ENCODE measurements at places on chromosomes 7 and 10.

GRCh38 chr10:77075926-77076325, 561.7 kb downstream of the KCNMA1 start:
- no peaks in the 10 kb centered on the region for H3K36me3 ChIP-seq
- H3K4me3 ChIP-seq = no peak overlapping the region
- no peaks in the 10 kb centered on the region for H3K27me3 ChIP-seq
- no peak for DNase-seq

GRCh38 chr10:35523670-35524225, 81.4 kb upstream of the GJD4 start:
- no peak overlapping the region for H3K27ac ChIP-seq
- peaks cover 2% of the 10 kb centered on the region for H3K4me1 ChIP-seq
- DNase-seq = no peak

- H3K36me3 ChIP-seq = peaks cover 85% of the 10 kb centered on the region
- no peaks in the 10 kb centered on the region for H3K27me3 ChIP-seq
- no peak overlapping the region for H3K4me3 ChIP-seq
- peak overlapping the region; percentile 72 for H3K27ac ChIP-seq
- peaks cover 72% of the 10 kb centered on the region for H3K4me1 ChIP-seq
Observed at GRCh38 chr10:69359594-69359993, 57.1 kb downstream of the TACR2 start.

DNA sequence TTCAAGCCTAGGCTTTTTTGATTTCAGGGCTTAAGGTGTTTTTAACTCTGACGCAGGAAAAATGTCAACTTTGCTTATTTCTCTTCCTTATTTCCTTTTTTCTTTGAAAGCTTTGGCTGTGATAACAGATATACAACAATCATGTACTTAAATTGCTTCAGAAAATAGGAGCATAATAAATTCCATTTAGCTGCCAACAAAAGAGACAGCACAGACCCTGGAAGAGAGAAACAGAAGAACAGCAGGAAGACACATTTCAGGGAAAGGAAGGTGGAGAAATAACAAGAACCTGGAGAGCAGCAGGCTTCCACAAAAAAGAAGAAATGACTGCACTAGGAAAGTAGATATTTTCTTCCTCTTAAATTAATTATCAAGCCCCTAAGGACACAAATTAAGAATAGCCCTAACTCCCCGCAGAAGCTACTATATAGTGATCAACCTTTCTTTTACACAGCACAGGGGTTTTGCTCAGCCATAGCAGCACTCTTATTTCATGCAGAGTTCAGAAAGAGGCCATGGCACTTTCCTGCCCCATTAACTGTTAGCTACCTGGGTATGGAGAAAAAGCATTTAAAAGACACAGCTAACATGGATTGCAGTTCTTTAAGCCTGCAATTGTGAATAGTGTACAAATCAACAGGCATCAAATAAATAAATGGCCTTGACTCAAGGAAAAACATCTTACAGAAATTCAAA, 61.5 kb downstream of the IQUB start:
- H3K27me3 ChIP-seq = peaks cover 17% of the 10 kb centered on the region
- H3K36me3 ChIP-seq = no peaks in the 10 kb centered on the region
- H3K4me1 ChIP-seq = no peaks in the 10 kb centered on the region
- no peak for DNase-seq
- no peak overlapping the region for H3K4me3 ChIP-seq

GRCh38 chr10:114363745-114364454, 40.4 kb downstream of the AFAP1L2 start:
- no peak for DNase-seq
- no peaks in the 10 kb centered on the region for H3K4me1 ChIP-seq
- no peak overlapping the region for H3K4me3 ChIP-seq
- H3K27me3 ChIP-seq = peaks cover 5% of the 10 kb centered on the region
- no peak overlapping the region for H3K27ac ChIP-seq

DNA sequence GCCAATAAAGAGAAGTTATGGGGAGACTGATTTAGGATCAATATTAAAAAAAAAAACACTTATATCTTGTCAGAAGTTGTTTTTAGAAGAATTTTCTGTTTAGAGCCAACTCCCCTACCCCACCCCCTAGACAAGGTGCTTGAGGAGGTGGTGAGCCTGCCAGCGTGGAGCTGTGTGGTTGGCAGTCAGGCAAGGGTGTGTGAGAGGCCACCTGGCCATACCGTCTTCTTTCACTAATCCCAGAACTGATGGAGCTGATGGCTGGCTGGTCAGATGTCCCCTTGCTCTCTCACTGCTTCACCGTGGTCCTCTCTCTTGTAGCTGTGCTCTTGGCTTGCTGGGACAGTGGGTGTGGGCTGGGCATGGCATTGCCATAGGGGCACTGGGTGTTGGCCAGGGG, 34.3 kb downstream of the NACAD start:
- peak overlapping the region; percentile 86 for H3K27ac ChIP-seq
- DNase-seq = peak; percentile 22
- peaks cover 71% of the 10 kb centered on the region for H3K36me3 ChIP-seq
- peaks cover 70% of the 10 kb centered on the region for H3K4me1 ChIP-seq

DNA sequence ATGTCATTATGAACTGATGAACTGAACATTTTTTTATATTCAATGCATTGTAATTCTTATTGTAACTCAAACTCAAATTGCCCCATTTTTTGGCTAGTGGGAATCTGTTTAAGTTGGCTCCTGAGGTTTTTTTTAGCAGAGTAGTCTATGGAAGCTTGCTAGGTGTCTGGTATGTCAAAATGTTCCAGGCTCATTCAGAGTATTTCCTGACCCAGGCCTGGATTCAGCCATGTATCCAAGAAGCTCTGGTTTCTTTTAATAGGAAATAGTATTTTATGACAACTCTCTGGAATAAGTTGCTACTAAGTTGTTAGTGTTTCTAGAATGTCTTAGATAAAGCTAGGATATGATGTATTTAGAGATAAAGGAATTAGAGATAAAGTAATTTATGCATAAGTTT, 288.0 kb downstream of the ARL4A start:
- no peak for DNase-seq
- H3K27ac ChIP-seq = no peak overlapping the region
- H3K4me3 ChIP-seq = no peak overlapping the region
- H3K27me3 ChIP-seq = peaks cover 11% of the 10 kb centered on the region
- no peaks in the 10 kb centered on the region for H3K36me3 ChIP-seq
- H3K4me1 ChIP-seq = no peaks in the 10 kb centered on the region

GRCh38 chr7:92340016-92340415, 94.2 kb downstream of the ANKIB1 start:
- H3K36me3 ChIP-seq = peaks cover 52% of the 10 kb centered on the region
- no peak overlapping the region for H3K4me3 ChIP-seq
- H3K27me3 ChIP-seq = no peaks in the 10 kb centered on the region

DNA sequence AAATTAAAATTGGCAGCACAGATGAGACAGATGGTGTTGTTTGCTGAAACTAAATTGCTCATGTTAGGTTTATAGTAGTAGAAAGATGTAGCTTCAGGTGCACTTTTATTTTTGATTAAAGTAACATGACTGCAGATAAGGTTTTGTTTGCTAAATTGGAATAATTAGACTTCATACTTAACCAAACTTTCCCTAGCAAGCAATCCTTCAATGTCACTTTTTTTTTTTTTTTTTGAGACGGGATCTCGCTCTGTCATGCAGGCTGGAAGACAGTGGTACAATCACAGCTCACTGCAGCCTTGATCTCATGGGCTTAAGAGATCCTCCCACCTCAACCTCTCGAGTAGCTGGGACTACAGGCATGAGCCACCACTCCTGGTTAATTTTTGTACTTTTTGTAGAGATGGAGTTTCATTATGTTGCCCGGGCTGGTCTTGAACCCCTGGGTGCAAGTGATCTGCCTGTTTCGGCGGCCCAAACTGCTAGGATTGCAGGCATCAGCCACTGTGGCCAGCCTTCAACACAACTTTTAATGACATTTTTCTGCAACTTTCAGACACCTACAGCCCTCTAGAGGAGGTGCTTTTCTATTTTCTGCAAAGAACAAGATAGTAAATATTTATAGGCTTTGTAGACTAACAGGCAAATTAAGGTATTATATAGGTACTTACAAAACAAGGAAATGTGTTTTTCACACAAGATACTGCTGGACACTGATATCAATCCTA, 84.8 kb upstream of the CCNY start:
- H3K27ac ChIP-seq = no peak overlapping the region
- H3K27me3 ChIP-seq = peaks cover 3% of the 10 kb centered on the region
- H3K36me3 ChIP-seq = no peaks in the 10 kb centered on the region
- no peak overlapping the region for H3K4me3 ChIP-seq
- H3K4me1 ChIP-seq = no peaks in the 10 kb centered on the region

GRCh38 chr10:104862-105565, 30.2 kb upstream of the ZMYND11 start:
- no peaks in the 10 kb centered on the region for H3K36me3 ChIP-seq
- no peak overlapping the region for H3K4me3 ChIP-seq
- no peaks in the 10 kb centered on the region for H3K27me3 ChIP-seq

GRCh38 chr10:75607576-75607975, 176.2 kb downstream of the LRMDA start:
- H3K27me3 ChIP-seq = peaks cover 9% of the 10 kb centered on the region
- no peak for DNase-seq
- H3K4me3 ChIP-seq = no peak overlapping the region
- no peaks in the 10 kb centered on the region for H3K4me1 ChIP-seq
- no peak overlapping the region for H3K27ac ChIP-seq
- no peaks in the 10 kb centered on the region for H3K36me3 ChIP-seq

GRCh38 chr10:70481831-70482530, 3.4 kb downstream of the PALD1 start:
- no peak overlapping the region for H3K4me3 ChIP-seq
- peaks cover 36% of the 10 kb centered on the region for H3K4me1 ChIP-seq
- no peak for DNase-seq

GRCh38 chr7:66464059-66464458, 164.6 kb upstream of the KCTD7 start:
- H3K27ac ChIP-seq = no peak overlapping the region
- no peak for DNase-seq
- peaks cover 4% of the 10 kb centered on the region for H3K36me3 ChIP-seq
- H3K4me1 ChIP-seq = peaks cover 20% of the 10 kb centered on the region

GRCh38 chr7:74498996-74499834, 45.5 kb downstream of the GTF2IRD1 start:
- H3K27ac ChIP-seq = no peak overlapping the region
- no peaks in the 10 kb centered on the region for H3K4me1 ChIP-seq
- H3K4me3 ChIP-seq = no peak overlapping the region
- no peaks in the 10 kb centered on the region for H3K27me3 ChIP-seq
- no peak for DNase-seq

- no peak overlapping the region for H3K27ac ChIP-seq
- no peak for DNase-seq
- H3K27me3 ChIP-seq = no peaks in the 10 kb centered on the region
- no peak overlapping the region for H3K4me3 ChIP-seq
Observed at GRCh38 chr7:99008181-99008631, 129.9 kb downstream of the TRRAP start.

- no peak overlapping the region for H3K27ac ChIP-seq
- DNase-seq = no peak
- H3K4me3 ChIP-seq = no peak overlapping the region
- H3K4me1 ChIP-seq = no peaks in the 10 kb centered on the region
Observed at GRCh38 chr7:47508389-47509380, 73.2 kb downstream of the TNS3 start.

- H3K27ac ChIP-seq = no peak overlapping the region
- DNase-seq = no peak
- H3K4me1 ChIP-seq = peaks cover 15% of the 10 kb centered on the region
- peaks cover 2% of the 10 kb centered on the region for H3K36me3 ChIP-seq
Observed at GRCh38 chr7:101812595-101812994, 4.8 kb upstream of the CUX1 start.

- peaks cover 83% of the 10 kb centered on the region for H3K36me3 ChIP-seq
- H3K27me3 ChIP-seq = no peaks in the 10 kb centered on the region
- H3K27ac ChIP-seq = peak overlapping the region; percentile 7
- H3K4me3 ChIP-seq = no peak overlapping the region
- peaks cover 6% of the 10 kb centered on the region for H3K4me1 ChIP-seq
Observed at GRCh38 chr7:38744746-38745145, 113.6 kb upstream of the AMPH start.

DNA sequence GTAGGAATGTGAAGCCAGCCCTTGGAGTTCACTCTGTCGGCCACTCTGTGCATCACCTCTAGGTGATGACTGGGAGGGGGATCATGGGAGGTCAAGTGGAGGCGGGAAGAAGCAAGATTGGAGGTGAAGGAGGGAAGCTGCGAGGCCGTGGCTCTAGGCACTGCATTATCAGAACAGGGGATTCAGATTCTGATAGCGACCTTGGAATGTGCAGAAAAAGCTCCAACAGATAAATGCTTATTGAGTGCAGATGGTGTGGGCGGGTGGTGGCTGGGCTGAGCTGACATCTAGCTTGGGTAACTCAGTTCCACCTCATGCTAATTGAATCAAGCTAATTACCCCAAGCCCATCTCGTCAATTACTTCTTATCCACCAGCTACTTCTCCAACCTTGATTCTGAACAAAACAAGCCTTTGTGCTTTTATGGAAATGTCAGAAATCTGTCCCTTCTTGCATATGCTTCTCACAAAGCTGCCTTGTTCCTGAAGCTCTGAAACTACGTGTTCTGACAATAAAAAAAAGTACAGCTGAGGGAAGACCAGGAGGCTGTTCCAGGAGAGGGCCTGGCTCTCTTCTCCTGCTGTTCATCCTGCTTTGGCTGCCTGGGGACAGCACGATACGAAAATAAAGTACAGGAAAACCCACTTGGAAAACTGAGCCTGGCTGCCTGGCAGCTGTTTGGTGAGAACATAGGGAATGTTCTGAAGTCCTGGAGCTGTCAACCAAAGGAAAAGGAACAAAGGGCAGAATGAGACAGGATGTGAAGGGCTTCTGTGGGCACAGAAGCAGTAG, 27.5 kb downstream of the STRA8 start:
- no peak overlapping the region for H3K27ac ChIP-seq
- no peak for DNase-seq
- H3K4me3 ChIP-seq = no peak overlapping the region
- no peaks in the 10 kb centered on the region for H3K27me3 ChIP-seq

DNA sequence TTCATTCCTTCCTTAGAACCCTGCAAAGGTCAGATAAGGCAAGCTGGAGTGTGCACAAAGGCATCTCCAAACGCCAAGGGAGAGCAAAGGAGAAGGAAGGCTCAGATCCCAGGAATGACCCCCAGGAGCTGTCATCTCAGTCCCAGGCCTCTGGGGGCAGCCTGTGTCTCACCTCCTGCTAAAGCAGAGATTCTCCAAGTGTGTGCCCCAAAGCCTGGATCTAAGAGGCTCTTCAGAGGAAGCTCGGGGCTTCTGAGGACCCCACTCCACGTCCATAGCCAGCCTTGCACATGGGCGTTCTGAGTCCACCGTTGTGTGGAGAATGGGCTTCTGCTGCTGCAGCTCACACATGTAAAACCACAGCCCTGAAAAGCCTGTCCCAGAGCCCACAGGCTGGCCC, 5.1 kb upstream of the GRID1 start:
- H3K36me3 ChIP-seq = no peaks in the 10 kb centered on the region
- H3K4me1 ChIP-seq = peaks cover 4% of the 10 kb centered on the region
- DNase-seq = no peak
- no peak overlapping the region for H3K4me3 ChIP-seq
- H3K27ac ChIP-seq = no peak overlapping the region

GRCh38 chr7:74478671-74479065, 25.0 kb downstream of the GTF2IRD1 start:
- H3K27ac ChIP-seq = no peak overlapping the region
- no peak overlapping the region for H3K4me3 ChIP-seq
- H3K27me3 ChIP-seq = peaks cover 13% of the 10 kb centered on the region
- no peaks in the 10 kb centered on the region for H3K36me3 ChIP-seq
- H3K4me1 ChIP-seq = peaks cover 3% of the 10 kb centered on the region

GRCh38 chr7:150951521-150951920, 26.6 kb downstream of the KCNH2 start:
- peaks cover 2% of the 10 kb centered on the region for H3K4me1 ChIP-seq
- DNase-seq = no peak
- no peak overlapping the region for H3K4me3 ChIP-seq

GRCh38 chr7:2471396-2471795, 4.8 kb downstream of the GRIFIN start:
- H3K4me1 ChIP-seq = peaks cover 3% of the 10 kb centered on the region
- no peak for DNase-seq
